ENCODE measurements at places on chromosomes 6 and 20.

- DNase-seq, result no peak
Observed at GRCh38 chr6:1709234-1709641, 99.5 kb downstream of the FOXC1 start.

- DNase-seq, result no peak
Observed at GRCh38 chr6:157079277-157079676, 244.0 kb downstream of the TMEM242 start.

DNA sequence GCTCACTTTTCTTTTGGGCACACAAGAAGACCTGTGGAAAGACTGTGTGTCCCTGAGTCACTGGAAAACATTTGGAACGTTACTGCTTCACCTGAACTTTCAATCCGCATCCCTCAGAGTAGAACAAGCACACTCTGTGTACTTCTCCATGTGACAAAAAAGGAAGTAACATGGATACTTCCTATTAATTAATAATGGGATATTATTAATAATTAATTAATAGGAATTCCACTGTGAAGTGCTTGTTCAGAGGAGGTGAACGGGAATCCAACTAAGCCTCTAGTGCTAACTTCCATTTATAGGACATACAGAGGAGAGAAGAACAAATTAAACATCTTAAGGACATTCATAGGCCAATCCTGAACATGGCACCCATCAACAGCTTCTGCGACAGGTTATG, 407.8 kb downstream of the SYNE1 start:
- DNase-seq, result no peak

GRCh38 chr6:16238963-16239797, 793 bp downstream of the GMPR start:
- DNase-seq, result no peak

- no peak for DNase-seq
Observed at GRCh38 chr20:63908008-63908682, 13.2 kb downstream of the DNAJC5 start.

DNA sequence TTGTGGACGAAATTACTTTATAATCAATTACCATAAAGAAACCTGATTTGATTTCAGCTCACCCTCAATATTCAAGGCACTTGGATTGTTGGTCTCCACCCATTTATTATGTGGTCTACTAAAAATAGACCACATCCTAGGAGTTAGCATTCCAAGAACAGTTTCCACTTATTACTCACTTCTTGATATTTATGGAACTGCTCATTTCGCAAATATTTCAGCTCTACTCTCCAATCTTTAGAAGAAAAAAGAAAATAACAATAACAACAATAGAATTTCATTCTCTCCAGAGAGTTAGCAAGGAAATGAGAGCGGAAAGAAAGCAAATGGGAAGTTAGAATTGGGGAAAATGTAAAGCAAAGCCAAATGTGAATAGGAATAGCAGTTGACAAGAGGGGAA, 26.2 kb upstream of the HDAC2 start:
- no peak for DNase-seq

DNA sequence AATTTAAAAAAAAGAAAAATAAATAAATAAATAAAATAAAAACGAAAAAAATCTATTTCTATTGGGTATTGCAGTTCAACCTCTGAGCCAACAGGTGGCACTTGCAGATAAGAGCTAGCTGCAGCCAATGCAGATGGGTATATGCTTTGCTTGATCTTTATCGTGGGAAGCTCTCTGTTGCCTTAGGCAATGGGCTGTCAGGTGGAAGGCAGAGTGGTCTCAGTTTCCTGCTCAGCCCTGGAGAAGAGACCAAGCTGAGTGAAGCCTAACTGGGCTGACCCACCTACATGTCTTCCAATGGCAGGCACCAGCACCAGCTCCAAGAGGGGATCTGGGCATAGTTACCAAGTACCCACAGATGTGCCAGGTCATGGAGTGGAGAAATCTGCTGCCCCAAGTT, 95.0 kb downstream of the AK9 start:
- DNase-seq, result no peak

- DNase-seq, result no peak
Observed at GRCh38 chr6:167722634-167723309, 103.9 kb upstream of the AFDN start.

DNA sequence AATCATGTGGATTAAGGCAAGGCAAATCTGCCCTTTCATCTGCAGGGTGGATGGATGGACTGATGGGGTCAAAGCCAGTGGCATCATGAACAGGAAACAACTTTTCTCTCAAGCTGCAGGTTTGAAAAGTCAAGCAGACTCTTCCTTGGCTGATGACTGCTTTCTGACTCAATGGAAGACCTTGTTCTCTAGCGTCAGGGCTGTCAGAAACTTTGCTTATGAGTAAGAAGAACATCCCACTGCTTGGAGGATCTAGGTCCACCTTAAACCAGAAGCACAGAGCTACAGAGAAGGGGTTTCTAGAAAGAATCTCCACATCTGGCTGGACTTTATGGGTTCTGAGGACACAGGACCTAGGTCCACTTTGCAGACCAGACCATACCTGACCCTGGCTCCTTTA, 36.3 kb upstream of the CST5 start:
- DNase-seq, result no peak

DNA sequence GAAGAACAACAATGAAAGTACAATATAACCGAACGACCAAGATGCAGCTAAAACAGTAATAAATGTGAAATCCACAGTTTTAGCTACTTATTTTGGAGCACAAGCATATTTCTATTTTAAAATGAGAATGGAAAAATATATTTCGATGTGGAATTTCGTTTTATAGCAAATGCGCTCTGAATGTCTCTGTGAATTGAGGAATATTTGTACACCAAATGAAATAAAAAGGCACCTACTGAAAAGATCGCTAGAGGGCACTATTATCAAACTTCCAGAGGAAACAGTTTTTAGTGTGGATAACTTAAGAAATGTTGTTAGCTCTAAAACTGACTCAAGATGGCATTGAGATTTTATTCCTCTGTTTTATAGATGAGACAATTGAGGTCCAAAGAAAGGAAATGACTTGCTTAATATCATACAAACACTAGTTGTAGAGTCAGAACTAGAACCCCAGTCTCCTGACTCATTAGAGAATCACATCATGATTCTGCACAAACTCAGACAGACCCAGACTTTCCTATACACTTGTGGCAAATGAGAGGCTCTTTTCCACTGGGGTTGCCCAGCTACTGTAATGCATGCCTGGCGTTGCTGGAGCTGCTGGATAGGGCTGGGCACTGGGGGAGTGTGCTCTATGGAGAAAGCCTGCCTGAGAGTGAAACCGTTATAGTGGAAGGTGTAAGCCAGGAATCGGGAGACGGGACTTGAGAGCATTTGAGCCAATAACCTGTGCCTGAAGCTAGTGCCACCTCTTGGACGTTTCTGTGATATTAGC, 51.9 kb downstream of the GCLC start:
- peak; percentile 27 for DNase-seq

GRCh38 chr20:8431538-8432434, 299.7 kb downstream of the PLCB1 start:
- no peak for DNase-seq

- DNase-seq, result no peak
Observed at GRCh38 chr6:140893432-140893831, 1239.3 kb upstream of the GJE1 start.

- no peak for DNase-seq
Observed at GRCh38 chr6:43338243-43338642, 29.6 kb upstream of the CRIP3 start.

DNA sequence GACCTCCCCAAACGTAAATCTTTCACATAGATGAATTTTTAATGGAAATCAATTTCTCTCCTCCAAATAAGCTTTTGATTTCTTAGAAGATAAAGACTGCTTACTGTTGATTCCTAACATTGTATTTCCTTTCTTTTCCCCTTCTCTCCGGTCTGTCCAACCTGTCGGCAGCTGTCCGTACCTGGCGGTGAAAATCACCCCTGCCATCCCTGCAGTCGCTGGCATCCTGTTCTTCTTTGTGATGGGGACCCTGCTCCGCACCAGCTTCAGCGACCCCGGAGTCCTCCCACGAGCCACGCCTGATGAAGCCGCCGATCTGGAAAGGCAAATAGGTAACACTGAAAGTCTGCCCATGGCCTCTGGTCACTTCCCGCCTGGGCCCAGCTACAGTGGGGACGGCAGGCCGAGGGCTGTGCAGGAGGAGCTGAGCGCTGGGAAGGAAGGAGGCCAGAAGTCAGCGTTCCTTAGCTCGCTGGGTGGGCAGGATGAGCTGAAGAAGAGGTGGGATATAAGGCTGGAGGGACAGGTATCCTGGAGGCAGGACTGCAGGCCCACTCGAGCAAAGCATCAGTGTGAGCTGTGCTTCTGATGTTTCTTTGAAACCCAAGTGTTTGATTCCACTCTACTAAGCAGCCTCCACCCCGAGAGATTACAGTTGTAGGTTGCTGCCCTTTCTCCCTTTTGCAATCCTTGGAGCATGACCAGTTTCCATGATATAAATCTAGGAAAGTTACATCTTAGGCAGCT, 161.6 kb downstream of the ZDHHC14 start:
- no peak for DNase-seq

DNA sequence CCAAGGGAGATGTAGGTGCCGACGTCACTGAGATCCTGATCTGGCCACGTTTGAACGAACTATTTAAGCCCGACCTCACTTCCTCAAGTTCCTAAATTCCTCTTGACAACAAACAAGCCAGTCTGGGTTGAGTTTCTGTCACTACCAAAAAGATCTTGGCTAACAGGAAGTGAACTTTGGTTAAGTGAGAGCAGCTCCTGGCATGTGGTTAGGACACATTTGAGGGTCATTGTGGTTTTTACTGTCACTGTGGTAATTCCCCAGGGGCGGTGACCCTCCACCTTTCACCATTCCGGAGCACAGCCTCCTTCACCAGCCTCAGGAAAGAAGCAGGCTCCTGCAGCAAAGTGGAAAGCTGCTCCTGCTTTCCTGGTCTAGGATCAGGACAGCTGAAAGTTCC, 43.1 kb upstream of the ZNF831 start:
- no peak for DNase-seq

DNA sequence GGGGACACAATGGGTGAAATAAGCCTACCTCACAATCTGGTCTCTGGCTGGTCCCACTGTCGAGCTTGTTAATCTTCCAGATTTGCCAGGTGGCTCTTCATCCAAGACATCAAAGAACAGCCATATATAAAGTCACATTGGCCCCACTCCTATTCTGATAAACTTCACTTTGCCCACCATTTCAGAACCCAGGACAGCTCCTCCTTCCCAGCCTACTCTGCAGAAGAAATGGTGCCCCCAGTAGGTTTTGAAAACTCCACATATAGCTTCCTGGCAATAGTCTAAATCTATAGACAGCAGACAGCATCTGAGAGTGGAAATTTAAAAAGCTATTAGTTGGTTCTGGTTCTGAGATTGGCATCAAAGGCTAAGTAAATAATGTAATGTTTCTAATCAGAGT, 143.1 kb upstream of the PCSK2 start:
- DNase-seq, result no peak

DNA sequence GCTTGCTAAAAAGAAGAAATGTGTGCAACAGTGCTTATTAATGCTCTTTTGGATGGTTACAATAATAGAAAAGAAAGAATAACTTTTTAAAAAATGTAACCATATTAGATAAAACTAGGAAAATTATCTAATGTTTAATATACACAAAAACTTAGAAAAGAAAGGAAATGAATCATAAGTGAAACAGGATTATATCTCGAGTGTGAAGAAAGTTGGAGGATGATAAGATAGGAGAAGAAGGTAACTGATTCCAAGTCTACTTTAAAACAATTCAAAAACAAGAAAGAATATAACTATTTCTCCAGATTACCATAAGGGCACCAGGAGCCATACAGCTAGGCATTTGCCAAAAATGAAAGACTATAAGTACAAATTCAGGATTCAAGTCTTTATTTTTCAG, 73.0 kb downstream of the PHIP start:
- no peak for DNase-seq

- DNase-seq, result no peak
Observed at GRCh38 chr6:38034274-38034914, 214.9 kb downstream of the ZFAND3 start.

DNA sequence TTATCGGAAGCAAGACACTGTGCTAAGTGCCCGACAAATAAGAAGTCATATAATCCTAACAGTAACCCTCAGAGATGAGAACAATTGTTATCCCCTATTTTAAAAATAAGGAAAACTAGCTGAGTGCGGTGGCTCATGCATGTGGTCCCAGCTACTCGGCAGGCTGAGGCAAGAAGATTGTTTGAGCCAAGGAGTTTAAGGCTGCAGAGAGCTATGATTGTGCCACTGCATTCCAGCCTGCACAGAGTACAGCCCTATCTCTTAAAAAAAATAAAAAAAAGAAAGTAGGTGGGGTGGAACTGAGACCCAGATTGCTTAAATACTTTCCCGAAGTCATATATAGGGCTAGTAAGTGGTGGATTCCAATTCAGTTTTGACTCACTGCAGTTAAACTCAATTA, 84.7 kb downstream of the UST start:
- no peak for DNase-seq

DNA sequence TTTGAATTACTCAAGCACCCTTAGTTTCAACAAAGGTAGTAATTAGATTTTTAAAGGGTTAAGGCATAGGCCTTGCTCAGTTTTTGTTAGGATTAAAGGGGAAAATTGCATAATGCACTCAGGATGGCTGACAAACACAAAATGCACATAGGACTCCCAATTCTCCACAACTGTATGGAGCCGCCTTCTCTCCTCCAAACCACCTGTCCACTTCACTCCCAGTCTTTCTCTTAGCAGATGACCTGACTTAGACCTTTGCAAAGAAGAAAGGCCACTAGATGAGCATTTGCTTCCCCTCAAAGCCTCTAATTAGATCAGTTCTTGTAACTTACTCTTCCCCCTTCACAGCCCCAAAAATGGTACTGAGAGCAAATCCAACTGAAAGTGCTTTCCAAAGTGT, 20.1 kb downstream of the NSFL1C start:
- no peak for DNase-seq

GRCh38 chr6:111745186-111745585, 128.1 kb downstream of the FYN start:
- no peak for DNase-seq

GRCh38 chr20:14972256-14972655, 634.8 kb upstream of the FLRT3 start:
- no peak for DNase-seq

DNA sequence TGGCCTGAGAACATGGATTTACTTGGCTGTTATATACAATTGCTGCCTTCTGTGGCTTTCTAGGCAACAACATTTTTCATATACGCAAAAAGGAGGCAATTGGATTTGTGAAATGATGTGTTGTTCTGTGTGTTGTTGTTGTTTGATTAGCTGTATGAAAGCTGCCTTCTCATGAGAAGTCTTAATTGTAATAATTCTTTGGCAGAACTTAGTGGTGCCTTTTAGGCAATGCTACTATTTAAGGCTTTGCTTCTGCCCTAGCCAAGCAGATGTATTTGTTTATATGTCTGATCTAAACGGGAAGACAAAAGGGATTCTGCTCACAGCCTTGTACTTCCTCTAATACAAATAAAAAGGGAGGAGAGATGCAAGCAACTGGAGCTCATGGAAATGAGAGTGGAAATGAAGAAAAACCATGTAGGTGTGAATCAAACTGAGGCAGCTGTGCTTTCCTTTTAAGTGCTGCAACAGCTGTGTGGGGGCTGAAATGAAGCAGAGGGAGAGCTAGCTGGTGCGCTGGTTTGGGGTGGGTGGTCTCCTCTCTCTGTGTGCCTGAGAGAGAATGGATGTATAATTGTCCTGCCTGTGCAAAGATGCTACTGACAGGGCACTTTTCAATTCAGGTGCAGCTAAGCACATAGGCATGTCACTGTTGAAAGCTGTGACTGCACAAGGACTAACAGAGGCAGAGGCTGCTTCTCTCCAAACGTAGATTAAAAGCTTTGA, 386.9 kb upstream of the MAN1A1 start:
- no peak for DNase-seq

- DNase-seq, result no peak
Observed at GRCh38 chr6:30044630-30045029, 16.4 kb upstream of the POLR1H start.
